ENCODE measurements at places on chromosomes 1 and 21.
A peak's percentile ranks its signal among the peaks of the same experiment; 100 is the strongest.

- H3K4me1 ChIP-seq: no peaks in the 10 kb centered on the region
- no peaks in the 10 kb centered on the region for H3K27me3 ChIP-seq
- no peaks in the 10 kb centered on the region for H3K36me3 ChIP-seq
- peak; percentile 67 for DNase-seq
These were observed 77.8 kb downstream of the BACH1 start for GRCh38 chr21:29376556-29376955.

DNA sequence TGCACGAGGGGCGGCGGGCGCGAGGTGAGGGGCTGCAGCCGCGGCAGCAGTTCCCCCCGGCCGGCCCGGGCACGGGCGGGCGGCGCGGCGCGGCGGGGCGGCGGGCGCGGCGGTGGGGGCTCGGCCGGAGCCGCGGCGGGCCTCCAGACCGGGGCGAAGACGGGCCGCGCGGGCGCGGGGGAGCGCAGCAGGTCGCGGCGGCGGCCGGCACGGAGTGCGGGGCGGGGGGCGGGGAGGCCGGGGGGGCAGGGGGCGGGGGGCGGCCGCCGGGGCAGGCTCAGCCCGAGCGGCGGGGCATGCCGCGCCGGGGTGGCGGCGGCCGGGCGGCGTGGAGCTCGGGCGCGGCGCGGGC is 311 bp downstream of the IRF2BP2 start:
- peaks cover 3% of the 10 kb centered on the region for H3K36me3 ChIP-seq
- H3K4me1 ChIP-seq: peaks cover 33% of the 10 kb centered on the region

DNA sequence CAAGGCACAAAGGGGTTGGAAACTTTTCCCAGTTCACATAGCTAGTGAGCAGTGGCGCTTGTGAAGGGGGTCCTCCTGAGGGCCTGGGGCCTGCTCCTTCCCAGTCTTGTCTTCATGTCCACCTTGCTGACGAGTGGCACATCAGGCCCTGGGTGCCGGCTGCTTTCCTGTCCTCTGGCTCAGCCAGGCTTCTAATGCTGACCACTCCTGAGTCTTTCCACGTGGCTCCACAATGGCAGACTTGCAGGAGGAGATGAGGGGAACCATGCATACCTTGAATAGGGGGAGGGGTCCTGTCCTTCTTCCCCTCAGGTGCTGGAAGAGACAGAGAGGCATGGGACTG is 38.7 kb downstream of the MAPKAPK2 start:
- no peaks in the 10 kb centered on the region for H3K36me3 ChIP-seq
- no peak overlapping the region for H3K4me3 ChIP-seq

DNA sequence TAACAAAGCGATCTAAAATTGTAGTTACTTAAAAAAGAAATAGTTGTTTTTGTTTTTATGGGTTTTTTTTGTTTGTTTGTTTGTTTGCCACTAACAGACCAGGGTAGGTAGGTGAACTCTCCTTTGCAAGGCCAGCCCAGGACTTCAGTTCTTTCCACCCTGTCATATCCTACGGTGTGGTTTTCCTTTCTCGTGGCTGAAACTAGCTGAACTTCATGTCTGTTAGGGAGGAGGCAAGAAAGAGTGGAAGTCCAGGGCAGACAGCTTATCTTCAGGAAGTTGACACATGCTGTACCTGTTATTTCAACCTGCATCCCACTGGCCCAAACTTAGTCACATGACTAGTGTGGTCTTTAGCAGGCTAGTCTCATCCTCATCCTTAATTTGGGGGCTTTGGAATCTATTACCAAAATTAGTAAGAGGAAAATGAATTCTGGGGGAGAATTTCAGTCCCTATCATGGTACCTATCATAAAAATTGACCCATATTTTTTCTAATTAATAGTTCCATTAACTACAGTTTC is 62.9 kb upstream of the LRRC7 start:
- H3K4me3 ChIP-seq: no peak overlapping the region
- no peaks in the 10 kb centered on the region for H3K27me3 ChIP-seq
- no peak overlapping the region for H3K27ac ChIP-seq
- H3K4me1 ChIP-seq: no peaks in the 10 kb centered on the region

DNA sequence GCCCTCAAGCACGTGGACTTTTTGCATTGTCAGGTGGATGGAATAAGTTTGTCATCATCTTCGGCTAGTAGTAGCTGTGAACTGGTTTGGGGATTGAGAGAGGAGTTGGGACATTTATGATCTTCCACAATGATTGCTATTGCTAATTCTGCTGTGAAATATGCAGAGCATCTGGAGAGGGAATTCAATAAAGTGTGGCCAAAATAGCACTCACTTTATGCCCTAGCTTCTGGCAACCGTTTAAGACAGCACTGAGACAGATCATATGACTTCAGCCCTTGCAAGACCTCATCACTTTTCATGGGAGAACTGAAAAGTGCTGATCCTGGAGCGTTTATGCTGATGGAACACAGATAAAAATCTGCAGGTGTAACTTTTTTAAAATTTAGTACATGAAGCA is 360.8 kb downstream of the GPATCH2 start:
- no peak overlapping the region for H3K27ac ChIP-seq
- no peak overlapping the region for H3K4me3 ChIP-seq
- DNase-seq: no peak
- no peaks in the 10 kb centered on the region for H3K27me3 ChIP-seq
- H3K4me1 ChIP-seq: no peaks in the 10 kb centered on the region
- no peaks in the 10 kb centered on the region for H3K36me3 ChIP-seq

- H3K27me3 ChIP-seq: no peaks in the 10 kb centered on the region
- DNase-seq: no peak
- H3K36me3 ChIP-seq: no peaks in the 10 kb centered on the region
- H3K4me1 ChIP-seq: no peaks in the 10 kb centered on the region
- no peak overlapping the region for H3K27ac ChIP-seq
These were observed 7.8 kb upstream of the ACTRT2 start for GRCh38 chr1:3013371-3014049.

All from H1 (cell line).